Stimulated activated CD4-positive, alpha-beta T cell treated with anti-CD3 and anti-CD28 coated beads, Interleukin-15, amount 100 ng/mL, for 48 hours (primary cell): ENCODE measurements at places on chromosomes 1 and 21.
A peak's percentile ranks its signal among the peaks of the same experiment; 100 is the strongest.

GRCh38 chr21:32411350-32412161, 950 bp upstream of the EVA1C start:
- peak; percentile 59 for DNase-seq

GRCh38 chr1:229363723-229364122, 20.9 kb upstream of the CCSAP start:
- DNase-seq: no peak

GRCh38 chr1:186179231-186179630, 195.8 kb downstream of the TPR start:
- DNase-seq: no peak

- no peak for DNase-seq
Observed at GRCh38 chr1:234756066-234756774, 146.2 kb upstream of the IRF2BP2 start.

- DNase-seq: no peak
Observed at GRCh38 chr1:41240781-41241353, 1.2 kb downstream of the SCMH1 start.

- no peak for DNase-seq
Observed at GRCh38 chr1:199723250-199723956, 304.1 kb upstream of the NR5A2 start.

- no peak for DNase-seq
Observed at GRCh38 chr1:212637902-212638301, 29.3 kb downstream of the ATF3 start.

GRCh38 chr1:82260666-82261065, 459.9 kb downstream of the ADGRL2 start:
- DNase-seq: no peak

DNA sequence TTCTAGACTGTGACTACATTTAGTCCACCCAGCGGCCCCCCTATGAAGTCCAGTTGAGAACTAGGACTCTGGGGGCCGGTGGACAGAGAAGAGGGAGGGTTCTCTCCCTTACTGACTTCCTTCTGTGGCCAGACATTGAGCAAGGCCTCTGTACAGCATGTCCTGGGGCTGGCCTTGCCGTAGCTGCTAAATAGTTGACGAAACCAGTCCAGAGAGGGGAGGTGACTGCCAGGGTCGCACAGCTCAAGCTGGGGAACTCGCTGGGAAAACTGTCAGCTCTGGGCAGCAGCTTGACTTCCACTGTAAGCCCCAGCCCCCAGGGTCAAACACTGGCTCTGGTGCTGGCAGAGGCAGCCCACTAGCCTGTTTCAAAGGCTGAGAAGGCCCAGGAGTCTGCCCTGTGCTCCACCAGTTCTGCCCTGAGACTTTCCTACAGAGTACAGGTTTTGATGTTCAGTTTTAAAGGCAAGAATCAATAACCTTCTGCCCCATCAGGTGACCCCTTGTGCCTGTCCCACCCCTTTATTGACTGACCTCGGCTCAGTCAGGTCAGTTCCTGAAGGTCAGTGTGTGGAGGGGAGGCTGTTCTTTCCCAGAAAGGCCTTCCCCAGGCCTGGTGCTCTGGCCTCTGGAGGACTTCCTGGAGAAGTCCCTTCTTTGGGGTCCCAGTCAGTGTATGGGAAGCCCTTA, 14.1 kb downstream of the PCSK9 start:
- no peak for DNase-seq

DNA sequence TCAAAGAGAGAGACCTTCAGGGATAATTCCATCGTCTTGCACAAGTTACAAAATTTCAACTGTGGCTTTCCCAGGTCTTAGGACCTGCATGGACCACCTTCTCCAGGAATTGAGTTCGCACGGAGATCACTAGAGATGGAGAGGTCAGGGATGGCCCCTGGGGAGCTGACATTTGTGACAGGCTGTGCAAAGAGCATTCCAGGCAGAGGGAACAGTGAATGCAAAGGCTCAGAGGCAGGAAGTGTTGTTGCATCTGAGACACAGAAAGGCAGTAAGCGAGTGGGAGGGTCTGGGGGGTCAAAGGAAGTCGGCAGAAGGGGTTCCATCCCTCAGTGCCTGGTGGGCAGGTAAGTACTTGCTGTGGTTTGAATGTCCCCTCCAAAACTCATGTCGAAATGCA, 9.5 kb upstream of the SELENON start:
- DNase-seq: no peak
